Activated CD4-positive, CD25-positive, alpha-beta regulatory T cell (primary cell): ENCODE measurements at places on chromosomes 1 and 21.

GRCh38 chr21:31560479-31560878 is 99.0 kb upstream of the SOD1 start:
- DNase-seq: no peak

DNA sequence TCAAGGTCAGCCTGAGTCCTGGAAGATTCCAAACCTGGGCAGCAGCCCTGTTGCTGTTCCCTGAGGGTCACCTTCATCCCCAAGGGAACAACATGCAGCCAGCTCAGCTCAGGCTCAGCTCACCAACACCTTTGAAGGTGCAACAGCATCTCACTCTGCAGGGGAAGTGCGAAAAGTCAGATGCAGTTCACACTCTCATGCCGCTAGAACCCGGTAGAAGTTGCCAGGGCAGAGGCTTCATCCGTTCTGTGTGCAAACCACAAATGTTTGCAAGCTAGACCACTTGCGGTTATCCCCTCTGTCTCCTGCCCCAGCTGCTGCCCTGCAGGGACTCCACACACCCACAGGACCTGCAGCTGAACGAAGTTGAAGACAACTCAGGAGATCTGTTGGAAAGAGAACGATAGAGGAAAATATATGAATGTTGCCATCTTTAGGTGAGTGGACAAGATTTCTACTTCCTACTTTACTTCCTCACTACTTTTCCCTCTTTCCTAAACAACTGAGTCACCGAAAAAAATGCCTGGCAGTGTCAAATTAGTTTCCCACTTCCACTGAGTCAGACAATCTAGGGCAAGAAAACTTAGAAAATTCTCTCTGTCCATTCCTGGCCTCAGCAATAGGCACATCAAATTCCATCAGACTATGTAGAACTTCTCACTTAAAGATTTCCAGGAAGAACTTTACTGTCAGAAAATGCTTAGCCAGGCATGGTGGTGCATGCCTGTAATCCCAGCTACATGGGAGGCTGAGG is 1.8 kb upstream of the FCRL6 start:
- no peak for DNase-seq

DNA sequence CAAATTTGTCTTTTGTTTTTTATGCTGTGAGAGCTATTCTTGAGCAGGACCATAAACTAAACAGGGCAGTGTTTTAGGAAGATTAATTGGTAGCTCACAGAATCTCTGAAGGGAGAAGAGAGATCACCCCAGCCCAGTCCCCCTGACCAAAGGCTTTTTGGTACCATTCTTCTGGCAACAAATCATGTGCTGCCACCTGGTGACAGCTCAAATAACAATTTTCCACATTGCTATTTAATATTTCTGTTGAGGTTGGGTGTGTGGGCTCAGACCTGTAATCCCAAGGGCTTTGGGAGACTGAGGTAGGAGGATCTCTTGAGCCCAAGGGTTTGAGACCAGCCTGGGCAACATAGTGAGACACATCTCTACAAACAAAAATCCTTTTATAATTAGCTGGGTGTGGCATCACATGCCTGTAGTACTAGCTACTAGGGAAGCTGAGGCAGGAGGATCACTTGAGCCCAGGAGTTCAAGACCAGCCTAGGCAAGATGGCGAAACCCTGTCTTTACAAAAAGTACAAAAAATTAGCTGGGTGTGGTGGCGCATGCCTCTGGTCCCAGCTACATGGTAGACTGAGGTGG is 2.2 kb upstream of the TESK2 start:
- DNase-seq: peak; percentile 20

GRCh38 chr1:198455966-198456365 is 84.5 kb downstream of the ATP6V1G3 start:
- DNase-seq: no peak

DNA sequence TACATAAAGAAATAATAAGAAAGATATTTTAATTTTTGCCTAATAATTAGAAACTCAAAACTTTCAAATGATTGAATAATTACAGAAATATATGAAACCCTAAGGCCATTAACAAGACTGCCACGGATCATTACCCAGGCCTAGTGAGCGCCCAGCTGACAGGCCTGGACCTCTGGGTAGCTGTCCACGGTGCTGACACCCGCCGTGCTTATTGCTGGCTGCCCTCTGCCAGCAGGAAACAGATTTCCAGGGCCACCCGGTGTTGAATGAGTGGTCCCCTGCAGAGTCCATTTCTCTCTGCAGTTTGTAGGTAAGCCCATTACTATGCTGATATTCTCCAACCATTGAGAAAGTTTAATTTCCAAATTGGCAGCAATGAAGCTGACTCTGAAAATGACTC is 254.4 kb upstream of the GJB5 start:
- no peak for DNase-seq

DNA sequence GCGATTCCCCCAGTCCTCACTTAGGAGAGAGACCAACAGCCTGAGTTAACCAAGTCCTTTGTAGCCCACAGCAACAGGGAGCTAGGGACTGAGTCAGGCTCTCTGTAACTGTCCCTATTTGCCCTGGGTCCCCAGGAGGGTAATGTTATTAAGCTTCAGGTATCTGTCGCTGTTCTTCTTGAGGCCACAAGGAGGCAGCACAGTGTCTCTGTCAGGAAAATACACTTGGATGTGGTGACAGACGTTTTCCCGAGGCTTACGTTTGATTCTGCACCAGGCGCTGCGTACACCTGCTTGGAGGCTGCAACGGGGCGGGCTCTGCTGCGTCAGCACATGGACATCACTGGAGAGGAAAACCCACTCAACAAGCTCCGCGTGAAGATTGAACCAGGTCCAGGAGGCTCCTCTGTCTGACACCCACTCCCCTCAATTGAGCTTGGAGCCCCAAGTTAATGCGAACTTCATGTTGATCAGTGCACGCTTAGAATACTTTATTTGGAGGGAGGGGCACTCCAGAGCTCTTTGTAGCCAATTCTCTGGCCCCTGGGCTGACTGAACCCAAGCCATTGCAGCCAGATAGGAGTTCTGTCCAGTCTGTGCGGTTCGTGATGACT is 10.7 kb upstream of the ELF3 start:
- DNase-seq: no peak

DNA sequence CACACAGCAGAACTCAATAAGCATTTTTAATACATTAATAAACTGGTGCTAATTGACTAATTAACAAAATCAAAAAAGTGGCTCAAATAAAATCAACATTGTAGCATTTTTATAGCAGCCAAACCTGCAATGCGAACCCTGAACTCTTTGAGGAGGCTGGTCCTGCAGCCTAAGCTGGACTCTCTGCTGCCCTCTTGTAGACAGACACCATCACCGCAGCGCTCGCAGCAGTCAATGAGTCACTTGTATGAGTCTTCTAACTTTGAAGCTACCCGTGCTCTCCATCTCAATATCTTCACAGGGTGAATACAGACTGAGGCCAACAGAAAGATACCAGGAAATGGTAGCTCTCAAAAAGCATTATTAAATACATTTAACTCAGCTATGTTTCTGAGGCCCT is 9.7 kb upstream of the KRTAP7-1 start:
- DNase-seq: no peak

GRCh38 chr1:17736625-17737024 is 18.5 kb upstream of the ACTL8 start:
- DNase-seq: no peak

- DNase-seq: no peak
Observed at GRCh38 chr1:25657121-25657882, 40.7 kb downstream of the MAN1C1 start.

- DNase-seq: no peak
Observed at GRCh38 chr1:213993929-213994328, 6.2 kb downstream of the PROX1 start.

- no peak for DNase-seq
Observed at GRCh38 chr1:102531036-102531435, 534.3 kb upstream of the OLFM3 start.
